Right lung (tissue), 10 donors: ENCODE measurements at places on chromosomes 13 and 19. TPM values are rescaled to one million over a fixed set of nuclear protein-coding genes. Genes with fewer than 3 reads are reported as not detected.
A peak's percentile ranks its signal among the peaks of the same experiment; 100 is the strongest.

Gene ZNF541
- 0.23 TPM for polyA plus RNA-seq

- DNase-seq = no peak
These were observed 30.7 kb downstream of the PDS5B start for GRCh38 chr13:32616883-32617511.

DNA sequence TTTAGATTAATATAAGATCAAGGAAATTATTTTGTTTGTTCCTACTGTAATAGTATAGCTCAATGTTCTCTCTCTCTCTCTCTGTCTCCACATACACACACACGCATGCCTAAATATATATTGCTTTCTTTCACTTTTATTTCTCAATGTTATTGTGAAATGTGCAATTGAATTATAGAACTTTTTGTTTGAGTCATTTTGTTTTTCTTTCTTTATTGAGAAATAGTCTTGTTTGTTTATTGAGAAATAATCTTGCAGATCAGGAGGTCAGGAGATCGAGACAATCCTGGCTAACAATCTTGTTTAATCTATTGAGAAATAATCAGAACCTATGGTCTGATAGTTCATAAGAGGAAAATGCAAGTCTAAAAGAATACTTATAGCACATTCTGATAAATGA, 1581.3 kb downstream of the EFNB2 start:
- DNase-seq = peak; percentile 10

DNA sequence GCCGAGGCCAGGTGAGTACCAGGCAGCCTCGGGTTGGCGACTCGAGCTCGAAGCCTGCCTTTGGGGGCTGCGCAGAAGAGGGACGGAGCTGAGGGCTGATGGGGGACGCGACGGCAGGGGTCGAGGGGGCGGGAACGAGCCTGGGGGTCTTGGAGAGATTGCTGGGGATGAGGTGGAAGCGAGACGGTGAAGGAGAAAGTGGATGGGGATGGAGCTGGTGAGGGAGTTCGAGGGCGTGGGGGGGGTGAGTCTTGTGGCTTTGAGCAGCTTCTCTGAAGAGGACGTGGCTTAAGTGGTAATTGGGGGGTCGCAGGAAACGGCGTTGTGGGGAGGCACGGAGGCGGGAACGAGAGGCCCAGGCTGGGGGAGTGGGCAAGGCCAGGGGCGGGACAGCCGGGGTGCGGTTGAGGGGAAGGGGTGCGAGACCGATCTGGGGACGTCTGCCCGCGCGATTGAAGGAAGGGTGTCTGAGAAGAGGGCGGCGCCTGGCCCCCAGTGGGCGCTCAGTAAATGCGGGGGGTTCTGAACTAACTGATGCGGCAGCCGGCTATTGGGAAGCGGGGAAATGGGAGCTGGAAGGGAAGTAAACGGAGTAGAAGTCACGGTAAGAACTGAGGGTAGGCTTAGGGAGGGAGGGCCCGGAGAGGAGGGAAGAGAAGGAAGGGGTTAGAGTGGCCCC, 426 bp downstream of the MYO9B start:
- DNase-seq = peak; percentile 40

Gene ENOX1
- 5.4 TPM for polyA plus RNA-seq

Gene PAK4
- polyA plus RNA-seq = 57.9 TPM

- peak; percentile 64 for DNase-seq
These were observed 41.8 kb upstream of the ZNF429 start for GRCh38 chr19:21463449-21464105.

DNA sequence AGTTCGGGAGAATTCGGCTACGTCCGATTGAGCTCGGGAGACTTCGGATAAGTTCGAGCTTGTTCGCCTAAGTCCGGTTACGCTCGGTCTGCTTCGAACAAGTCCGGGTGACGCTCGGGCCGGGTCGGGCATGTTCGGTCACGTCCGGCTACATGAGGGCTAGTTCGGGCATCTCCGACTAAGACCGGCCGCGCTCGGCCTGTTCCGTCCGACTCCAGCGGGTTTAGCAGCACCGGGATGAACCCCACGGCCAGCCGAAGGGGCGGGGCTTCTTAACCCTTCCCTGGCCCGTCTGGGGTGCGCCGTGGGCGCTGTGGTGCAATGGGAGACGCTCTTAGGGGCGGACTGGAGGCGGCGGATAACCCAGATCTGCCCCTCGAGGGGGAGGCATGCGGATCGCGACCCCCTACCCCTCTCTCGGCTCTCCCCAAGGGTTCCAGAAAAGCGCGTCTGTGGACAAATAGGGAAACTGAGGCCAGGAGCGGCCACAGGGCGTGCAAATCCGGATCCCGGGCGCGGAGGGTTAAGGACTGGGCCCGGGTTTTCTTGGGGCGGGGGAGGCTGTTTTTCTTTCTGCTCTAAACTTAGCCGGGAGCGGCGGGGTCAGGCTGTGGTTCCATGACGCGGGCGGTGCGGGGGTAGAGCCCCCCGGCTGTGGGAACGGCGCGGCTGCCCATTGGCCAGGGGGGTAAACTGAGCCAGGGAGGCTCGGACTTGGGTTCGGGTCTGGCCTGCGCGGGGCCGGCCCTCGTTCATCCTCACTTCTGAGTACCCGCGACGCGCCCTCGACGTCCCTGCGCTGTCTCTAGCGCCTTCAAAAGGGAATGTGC, 1.5 kb downstream of the PDE4C start:
- peak; percentile 93 for DNase-seq

- DNase-seq = no peak
These were observed 3.3 kb downstream of the FCGRT start for GRCh38 chr19:49515767-49516166.

- DNase-seq = no peak
These were observed 11.9 kb downstream of the MARK4 start for GRCh38 chr19:45263013-45263412.
